Stimulated activated CD8-positive, alpha-beta memory T cell treated with anti-CD3 and anti-CD28 coated beads, Interleukin-4, amount 100 ng/mL, for 24 hours (primary cell): ENCODE measurements at places on chromosomes 13 and 19.

- DNase-seq: no peak
Observed at GRCh38 chr19:50257141-50257540, 53.7 kb downstream of the MYH14 start.

DNA sequence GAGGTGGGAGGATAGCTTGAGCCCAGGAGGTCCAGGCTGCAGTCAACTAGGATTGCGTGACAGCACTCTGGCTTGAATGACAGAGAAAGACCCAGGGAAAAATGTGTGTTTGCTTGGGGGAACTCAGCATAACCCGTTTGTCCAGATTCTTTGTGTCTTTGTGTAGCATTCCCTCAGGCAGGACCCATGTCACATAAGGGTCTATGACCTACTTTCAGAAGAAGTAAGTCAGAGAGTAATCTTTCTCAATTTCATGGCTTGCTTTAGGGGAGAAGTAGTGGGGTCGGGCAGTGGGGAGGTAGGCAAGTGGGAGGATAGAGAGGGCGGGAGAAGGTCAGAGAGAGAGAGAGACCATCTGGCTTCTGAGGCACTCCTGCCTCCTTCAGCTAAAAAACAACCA, 11.9 kb upstream of the PSPC1 start:
- no peak for DNase-seq

DNA sequence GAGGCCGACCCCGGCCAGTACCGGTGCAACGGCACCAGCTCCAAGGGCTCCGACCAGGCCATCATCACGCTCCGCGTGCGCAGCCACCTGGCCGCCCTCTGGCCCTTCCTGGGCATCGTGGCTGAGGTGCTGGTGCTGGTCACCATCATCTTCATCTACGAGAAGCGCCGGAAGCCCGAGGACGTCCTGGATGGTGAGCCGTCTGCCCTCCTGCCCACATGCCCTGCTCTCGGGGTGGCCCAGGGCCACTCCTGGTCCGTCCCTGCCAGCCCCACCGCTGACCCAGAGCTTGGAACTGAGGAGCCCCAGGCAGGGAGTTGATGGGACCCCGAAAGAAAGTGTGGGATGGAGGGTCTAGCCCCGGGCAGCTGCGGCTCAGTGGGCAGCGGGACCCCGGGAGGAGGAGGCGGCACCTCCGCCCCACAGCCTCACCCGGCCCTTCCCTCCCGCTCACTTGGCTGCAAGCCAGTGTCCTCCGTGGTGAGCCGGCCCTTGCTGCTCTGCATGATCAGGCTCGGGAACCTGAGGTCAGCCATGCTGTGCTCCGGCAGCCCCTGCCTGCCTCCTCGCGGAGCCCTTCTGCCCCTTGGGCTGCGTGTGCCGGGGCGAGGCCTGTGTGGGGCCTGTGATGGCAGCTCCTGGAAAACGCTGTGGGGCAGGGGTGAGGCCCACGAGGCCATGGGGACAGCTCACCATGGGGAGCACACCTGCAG, 8.1 kb upstream of the HCN2 start:
- DNase-seq: no peak

DNA sequence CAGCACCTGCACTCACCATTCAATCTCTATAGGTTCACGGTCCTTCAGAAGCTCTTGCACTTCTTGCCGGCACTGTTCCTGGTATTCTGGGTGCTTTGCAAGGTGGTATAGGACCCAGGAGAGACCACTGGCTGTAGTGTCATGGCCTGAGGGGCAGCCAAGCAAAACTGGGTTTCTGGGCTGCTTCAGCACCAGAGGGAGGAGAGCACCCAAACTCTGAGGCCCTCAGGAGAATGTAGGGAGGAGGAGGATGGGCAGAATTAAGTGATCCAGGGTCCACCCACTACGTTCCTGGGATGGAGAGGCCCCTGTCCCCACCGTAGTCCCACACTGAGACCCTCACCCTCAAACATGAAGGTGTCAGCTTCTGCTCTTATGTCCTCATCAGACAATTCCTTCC, 12.3 kb downstream of the CYP4F11 start:
- DNase-seq: no peak

GRCh38 chr19:703651-704446, 4.9 kb upstream of the PALM start:
- DNase-seq: peak; percentile 37

GRCh38 chr19:8641908-8642547, 11.6 kb downstream of the NFILZ start:
- DNase-seq: no peak

DNA sequence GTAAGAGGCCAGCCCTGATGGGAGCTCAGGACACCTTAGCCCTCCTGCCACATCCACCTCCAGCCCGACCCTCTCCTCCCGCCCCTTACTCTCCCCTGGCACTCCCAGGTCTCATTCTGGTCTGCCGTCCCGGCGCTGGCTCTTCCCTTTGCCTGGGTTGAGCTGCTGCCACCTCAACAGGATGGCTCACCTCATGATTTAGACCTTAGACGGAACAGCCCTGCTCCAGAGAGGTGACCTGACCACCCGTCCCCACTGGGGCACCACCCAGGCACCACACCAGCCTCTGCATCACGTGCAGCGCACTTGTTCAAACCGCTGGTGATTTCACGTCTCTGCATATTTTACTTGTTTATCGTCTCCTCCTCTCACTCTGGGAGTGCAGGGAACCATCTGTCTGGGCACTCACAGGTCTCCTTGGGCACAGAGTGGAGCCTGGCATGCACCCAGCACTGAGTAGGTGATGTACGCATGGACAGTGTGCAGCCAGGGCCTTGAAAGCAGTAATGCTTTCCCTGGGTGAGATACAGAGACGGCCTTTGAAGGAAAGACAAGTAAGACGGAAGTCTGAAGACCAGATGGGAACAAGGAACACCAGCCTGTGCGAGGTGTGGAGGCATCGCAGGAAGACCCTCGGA, 183.1 kb downstream of the KATNAL1 start:
- DNase-seq: no peak

DNA sequence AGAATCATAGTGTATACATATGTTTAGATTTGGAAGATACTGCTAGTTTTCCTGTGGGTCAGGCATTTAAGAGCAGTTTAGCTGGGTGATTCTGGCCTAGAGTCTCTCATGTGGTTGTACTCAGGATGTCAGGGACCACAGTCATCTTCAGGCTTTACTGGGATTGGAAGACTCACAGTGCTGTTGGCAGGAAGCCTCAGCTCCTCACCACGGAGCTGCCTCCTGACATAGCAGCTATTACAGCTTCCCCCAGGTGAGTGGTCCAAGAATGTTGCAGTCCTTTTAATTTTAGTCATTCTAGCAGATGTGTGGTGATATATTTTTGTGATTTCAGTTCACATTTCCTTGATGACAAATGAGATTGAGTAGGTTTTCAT, 16.9 kb upstream of the GPR18 start:
- DNase-seq: no peak

GRCh38 chr19:3849092-3849491, 19.7 kb downstream of the ZFR2 start:
- peak; percentile 42 for DNase-seq

DNA sequence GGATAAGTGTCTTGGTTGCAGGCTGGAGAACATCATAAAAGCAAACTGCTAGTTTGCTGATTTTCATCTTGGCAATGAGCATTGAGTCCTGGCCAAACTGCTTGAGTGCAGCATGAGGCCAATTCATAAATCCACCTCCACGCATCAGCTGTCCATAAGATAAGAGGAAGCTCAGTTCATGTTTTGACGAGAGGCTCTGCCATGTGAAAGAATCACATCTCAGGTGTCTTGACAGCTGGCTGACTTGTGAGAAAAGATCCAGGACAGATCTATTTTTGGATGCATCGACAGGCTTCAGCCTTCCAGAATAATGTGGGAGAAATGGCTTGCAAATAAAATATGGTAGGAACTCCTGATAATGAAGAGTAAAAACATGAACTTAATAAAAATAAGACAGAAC, 5.4 kb upstream of the ZNF682 start:
- no peak for DNase-seq

- no peak for DNase-seq
Observed at GRCh38 chr19:3239367-3239766, 14.9 kb downstream of the CELF5 start.

GRCh38 chr19:55599468-55599841, at the start of gene FIZ1:
Gene FIZ1, minus strand, starts transcription at chr19:55599517. Its CDS starts 1,652 bp downstream, at chr19:55597865.
- peak; percentile 92 for DNase-seq

DNA sequence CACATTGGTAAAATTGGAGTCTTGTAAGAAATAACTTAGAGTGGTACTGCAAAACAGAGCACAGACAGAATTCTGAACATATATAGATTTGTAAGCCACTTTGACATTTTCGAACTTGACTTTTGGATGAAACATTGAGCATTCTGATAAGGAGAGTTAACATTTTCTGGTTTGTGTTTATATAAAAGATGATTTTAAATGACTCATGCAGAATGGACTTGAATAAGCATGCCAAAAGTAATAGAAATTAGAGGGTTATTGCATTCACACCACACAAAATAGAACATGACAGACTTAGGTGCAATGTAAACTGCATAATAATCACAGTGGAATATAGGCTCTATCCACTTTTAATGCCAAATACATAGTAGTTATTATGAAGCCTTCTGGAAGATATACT, 507.0 kb downstream of the DACH1 start:
- no peak for DNase-seq

- DNase-seq: no peak
Observed at GRCh38 chr19:5696196-5697021, 6.3 kb downstream of the RPL36 start.

DNA sequence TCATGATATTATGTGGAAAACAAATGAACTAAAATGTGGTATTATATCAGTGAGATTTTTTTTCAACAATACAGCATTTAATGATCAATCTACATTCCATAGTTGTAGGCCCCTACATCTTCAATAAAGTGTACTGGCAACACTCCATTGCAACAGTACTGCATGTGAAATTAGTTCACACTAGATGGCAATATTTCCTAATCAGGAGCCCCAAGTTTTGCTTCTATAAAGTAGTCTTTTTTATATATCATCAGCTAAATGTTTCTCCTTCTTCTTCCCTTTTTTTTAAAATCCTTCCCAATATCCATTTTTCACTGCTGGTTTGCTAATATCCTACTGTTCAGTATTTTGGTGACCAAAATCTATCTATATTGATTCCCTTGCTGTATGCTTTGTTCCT, 528.3 kb upstream of the ATXN8OS start:
- no peak for DNase-seq

DNA sequence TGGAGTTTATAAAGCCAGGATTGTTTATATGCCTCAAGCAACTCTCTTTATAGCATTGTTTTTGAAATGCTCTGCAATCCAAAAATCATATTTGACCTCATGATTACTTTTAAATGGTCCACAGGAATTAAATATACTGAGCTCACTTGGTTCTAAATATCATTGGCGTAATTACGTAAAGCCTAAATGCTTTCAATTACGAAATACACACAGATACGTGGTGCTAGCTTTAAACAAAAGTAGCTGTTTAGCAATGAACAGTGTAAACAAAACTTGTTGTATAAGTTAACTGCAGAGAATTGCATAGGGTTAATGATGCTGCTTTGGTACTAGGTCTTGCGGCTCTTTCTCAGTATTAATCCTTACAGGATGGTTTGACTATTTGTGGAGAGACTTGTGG, 346.6 kb downstream of the COG6 start:
- no peak for DNase-seq

DNA sequence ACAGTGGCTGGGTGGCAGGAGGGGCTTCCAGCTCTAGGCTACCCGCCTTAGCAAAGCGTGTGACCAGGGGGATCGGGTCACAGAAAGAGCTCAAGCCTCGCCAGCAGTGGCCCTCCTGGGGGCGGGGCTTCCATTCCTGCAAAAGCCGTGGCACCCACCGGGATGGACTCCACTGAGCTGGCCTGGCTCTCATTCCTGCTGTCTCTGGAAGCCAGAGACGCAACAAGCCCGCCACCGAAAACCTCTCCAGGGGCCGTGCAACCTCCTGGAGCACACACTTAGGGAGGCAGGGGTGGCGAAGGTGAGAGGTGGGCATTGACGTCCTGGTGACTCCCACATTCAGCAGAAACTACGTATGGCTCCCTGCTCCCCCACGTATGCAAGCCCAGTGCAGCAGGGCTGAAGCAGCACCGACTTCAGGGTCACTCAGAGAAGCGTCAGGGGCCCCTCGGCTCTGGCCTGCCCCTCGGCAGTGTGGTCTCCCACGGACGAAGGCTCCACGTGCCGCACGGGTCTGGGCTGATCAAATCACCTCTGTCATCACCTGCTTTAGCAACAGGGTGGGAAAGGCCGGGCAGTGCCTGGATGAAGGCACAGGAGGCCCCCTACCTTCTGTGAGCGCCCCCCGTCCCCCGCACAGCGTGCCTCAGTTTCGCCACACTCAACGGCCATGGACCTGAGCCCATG, 3.1 kb downstream of the C19orf25 start:
- DNase-seq: no peak

DNA sequence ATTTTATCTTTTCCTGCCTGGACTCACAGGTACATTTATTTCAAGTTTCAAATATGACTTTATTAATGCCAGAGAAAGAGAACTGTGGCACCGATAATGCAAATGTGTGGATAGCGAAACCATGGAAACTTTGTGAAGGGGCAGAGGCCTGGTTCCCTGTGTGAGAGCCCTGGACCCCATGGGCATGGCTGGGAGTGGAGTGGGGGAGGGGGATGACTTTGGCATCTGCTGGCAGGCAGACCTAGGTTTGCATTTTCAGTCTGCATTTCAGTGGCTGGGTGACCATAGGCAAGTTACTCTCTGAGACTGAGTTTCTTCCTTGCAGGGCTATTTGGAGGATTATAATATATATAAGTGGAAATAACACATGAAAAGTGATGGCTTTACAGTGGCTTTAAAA, 163.8 kb upstream of the TMTC4 start:
- no peak for DNase-seq

DNA sequence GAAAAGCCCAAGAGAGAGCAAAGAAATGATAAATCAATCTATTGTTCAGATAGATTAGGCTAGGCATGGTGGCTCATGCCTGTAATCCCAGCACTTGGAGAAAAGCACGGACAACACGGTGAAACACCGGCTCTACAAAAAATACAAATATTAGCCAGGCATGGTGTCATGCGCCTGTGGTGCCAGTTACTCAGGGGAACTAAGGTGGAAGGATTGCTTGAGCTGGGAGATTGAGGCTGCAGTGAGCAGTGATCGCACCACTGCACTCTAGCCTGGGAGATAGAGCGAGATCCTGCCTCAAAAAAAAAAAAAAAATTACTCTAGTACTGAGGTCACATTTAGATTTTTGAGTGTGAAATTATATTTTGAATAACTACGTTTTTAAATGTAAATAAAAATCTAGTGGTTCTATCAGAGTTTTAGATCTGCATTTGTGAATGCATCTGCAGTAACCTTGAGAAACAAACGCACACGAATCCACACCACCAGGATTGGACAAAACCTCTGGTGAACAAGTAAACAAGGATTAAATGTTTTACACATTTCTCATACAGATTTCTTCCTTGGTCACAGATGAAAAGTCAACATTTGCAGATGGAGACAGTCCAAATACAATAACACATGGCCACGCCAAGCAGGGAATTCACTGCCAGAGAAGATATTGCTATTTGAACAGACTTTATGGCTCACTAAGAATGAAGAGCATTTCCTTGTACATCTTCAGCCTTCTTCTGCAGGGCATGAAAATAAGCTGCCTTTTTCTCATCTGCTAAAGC, 917.6 kb downstream of the PCDH9 start:
- DNase-seq: no peak
